ENCODE measurements at places on chromosomes 6 and 20.

DNA sequence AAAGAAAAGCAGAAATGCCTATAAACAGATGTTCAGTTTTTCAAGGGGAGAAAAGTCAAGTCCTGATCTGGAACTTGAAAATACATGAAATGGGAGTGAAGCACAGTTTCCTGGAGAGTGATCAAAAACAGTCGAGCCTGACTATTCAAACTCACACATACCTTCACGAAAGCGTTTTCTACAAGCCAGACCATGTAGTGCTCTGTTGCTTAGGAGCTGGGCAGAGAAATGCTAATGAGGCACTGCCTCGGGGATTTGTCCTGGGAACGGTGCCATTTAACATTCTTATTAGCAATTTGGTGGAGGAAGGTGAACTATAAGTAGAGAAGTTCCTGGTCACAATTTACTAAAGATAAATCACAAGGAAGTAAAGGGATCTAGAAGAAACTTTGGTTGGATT, 5.9 kb downstream of the NHSL1 start:
- DNase-seq, result no peak

GRCh38 chr20:8190043-8190880, 58.2 kb downstream of the PLCB1 start:
- DNase-seq, result no peak

DNA sequence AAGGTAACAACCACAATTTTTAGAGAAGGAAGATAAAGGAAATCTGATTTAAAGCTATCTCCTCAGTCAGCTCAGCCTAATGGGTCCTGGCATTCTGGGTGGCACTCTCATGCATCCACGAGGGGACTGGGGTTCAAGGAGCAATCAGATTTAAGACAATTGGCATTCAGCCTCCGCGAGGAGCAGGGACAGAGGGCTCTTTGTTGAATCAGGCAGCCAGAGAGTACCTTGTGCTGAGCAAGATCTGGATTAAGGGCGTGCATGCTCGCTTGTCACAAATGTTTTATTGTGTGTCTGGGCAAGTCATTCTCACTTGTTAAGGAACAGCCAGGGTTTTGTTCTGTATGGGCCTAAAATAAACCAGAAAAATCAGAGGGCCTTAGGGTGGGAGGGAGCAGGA, 475.3 kb upstream of the NRSN1 start:
- no peak for DNase-seq

- DNase-seq, result no peak
These were observed 79.4 kb downstream of the IRF4 start for GRCh38 chr6:470901-471448.

DNA sequence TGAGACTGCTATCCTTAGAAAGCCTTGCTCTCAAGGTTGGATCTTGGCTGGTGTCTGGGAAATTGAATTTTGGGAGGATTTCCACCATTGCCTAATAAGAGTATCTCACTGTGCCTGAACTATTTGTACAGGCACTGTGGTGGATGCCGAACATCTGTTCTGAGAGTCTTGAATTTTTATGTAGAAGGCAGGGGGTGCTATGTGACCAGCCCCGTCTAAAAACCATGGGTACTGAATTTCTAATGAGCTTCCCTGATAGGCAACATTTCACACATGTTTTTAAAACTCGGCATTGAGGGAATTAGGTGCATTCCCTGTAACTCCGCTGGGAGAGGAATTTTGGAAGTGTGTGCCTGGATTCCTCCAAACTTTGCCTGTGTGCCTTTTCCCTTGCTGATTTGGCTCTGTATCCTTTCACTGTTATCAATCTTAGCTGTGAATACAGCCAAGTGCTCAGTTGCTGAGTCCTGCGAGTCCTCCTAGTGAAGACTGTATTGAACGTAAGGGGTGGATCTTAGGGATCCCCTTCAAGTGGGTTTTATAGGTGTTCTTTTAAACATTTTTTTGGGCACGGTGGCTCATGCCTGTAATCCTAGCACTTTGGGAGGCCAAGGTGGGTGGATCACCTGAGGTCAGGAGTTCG, 27.6 kb upstream of the SCAF8 start:
- DNase-seq, result no peak

GRCh38 chr6:83071023-83071422, 3.6 kb downstream of the DOP1A start:
- DNase-seq, result no peak

DNA sequence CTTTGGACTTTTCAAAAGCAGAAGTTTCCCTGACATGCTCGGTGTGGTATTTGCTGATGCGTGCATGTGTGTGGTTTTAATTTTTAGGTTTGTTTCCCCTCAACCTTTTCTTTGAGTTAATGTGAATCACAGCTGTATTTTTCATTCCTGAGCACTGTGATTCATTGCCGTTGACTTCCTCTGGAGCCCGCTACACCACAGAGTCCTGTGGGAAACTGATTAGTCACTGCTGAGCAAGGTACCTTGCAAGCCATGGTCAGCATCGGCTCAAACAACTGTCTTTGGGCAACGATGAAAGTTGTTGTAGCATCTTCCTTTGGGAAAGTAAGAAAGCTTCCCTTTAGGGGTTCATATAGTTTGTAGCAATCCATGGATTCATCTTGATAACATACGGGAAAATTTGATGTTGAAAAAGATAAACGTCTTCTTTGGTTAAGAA, 57.5 kb downstream of the RIN2 start:
- DNase-seq, result no peak
